ENCODE measurements at places on chromosomes 12 and 14.

GRCh38 chr12:55925371-55925770, 2.3 kb downstream of the PYM1 start:
- DNase-seq, result no peak

- DNase-seq, result no peak
These were observed 50.8 kb downstream of the CAND1 start for GRCh38 chr12:67319936-67320335.

GRCh38 chr12:42421844-42422779, 96.1 kb downstream of the PPHLN1 start:
- DNase-seq, result no peak

DNA sequence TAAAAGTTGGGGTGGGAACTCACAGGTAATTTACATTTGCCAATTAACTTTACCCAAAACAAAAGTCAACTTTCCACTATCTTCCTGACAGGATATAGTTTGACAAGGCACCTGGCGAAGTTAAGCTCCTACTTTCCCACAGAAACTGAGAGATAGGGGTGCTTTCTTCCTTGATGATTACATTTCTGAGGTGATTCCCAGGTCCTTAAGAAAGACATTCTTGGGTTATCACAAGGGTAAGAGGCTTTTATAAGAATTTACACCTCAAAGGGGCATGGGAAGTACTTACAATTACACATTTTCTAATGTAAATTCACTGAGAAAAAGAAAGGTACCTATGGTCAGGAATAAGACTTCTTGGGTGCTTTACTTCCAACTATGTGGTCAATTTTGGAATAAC, 660.9 kb upstream of the MGAT4C start:
- no peak for DNase-seq

DNA sequence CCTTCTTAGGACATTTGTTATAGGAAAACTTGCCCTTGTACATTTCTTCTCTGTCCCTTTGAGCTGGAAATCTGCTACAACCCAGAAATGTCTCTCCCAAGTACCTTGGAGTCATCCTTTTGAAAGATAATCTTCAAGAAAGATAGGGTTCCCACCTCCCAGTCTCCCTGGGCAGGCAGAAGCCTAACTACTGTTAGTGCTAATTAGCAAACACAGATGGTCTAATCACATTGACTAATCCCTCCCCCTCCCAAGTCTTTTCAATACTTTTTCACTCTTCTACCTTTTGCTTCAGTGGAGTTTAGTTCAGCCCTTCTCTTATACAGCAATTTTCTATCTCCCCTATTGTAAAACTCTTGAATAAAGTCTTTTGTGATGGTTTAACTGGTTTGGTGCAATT, 129.8 kb upstream of the PPFIA2 start:
- DNase-seq, result no peak

DNA sequence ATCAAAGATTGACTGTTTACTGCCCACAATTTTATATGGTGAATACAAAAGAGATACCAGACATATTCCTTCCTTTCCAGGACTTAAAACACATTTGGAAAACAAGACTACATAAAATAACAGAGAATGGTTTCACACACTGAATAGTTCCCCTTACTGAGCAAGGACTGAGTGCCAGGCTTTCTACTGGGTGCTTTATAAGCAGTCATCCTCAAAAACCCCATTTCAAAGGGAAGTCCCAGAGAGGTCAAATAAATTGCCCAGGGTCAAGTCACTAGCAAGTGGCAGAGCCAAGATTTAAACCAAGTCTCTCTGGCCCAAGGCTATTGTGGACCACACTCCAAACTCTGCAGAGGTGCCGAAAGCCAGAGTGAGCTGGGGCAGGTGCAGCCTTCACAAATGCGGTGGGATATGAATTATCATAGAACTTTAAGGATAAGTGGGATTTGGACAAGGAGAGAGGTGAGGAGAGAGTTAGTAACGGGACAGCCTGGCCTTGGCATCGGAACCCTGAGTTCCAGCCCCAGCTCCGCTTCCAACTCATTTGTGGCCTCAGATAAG, 9.1 kb upstream of the RPAP3 start:
- DNase-seq, result no peak

GRCh38 chr14:56221382-56222128, 103.3 kb downstream of the PELI2 start:
- no peak for DNase-seq

- DNase-seq, result no peak
These were observed 2.7 kb downstream of the JDP2 start for GRCh38 chr14:75430526-75430925.

DNA sequence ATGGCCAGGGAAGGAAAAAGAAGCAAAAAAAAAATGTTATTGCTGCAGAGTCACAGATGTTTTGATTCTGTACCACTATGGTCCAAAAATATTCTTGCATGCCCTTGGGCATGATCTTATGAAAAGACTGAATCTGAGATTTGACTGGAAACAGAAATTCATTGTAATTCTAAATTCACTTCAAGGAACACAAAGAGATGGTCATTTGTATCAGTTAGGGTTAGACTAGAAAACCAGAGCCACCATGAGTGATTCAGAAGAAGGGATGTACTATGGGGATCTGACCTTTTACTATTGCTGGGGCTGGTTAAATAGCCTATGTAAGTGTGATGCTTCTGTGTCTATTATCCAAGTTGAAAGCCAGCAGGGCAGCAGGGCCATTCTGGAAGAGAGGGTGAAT, 5.2 kb downstream of the TMTC1 start:
- no peak for DNase-seq

DNA sequence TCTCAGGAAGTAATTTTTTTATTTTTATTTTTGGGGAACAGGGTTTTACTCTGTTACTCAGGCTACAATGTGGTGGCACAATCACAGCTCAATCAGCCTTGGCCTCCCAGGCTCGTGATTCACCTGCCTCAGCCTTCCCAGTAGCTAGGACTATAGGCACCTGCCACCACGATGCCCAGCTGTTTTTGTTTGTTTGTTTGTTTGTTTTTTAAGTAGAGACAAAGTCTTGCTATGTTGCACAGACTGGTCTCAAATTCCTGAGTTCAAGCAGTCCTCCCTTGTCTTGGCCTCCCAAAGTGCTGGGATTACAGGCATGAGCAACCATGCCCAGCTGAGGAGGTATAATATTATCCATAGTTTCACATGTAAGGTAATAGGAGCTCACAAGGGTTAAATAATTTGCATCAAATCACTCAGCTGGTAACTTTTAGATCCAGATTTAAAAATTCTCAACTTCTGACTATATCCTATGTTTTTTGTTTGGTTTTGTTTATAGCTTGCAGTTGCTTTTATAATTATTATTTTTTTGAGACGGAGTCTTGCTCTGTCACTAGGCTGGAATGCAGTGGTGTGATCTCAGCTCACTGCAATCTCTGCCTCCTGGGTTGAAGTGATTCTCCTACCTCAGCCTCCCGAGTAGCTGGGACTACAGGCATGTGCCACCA, 629.3 kb downstream of the DIO2 start:
- no peak for DNase-seq

DNA sequence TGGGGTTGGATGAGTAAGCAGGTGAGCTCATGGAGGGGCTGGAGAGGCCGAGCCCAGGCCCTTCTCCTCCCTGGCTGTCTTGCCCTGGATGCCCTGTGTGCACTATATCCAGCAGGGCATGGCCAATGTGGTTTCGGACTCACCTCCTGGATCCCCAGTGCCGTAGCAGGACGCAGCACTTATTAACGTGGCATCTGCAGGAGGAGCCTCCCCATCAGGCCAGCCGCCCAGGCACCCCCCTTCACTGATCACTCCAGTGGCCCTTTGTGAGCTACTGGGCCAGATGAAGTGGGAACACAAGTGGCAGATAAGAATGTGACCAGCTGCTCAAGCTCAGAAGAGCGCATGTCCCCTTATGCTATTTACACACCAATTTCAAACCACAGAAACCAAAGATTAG, 43.1 kb upstream of the DICER1 start:
- no peak for DNase-seq

DNA sequence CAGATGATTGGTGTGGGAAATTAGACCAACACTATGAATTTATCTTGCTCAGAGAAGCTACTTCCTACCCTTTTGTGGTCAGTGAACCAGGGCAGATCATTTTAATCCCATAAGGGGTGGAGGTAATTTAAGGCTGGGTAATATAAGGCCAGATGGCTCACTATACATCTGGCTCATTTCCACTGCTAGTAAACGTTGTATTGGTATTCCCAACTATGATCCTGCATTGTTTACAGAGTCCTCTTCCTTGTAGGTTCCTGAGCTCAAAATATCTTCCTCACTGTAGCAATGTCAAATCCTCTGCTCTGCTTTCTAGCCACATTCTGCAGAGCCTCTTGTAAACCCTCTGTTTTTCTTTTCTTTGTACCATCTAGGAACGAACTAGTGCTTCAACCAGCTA, 93.0 kb upstream of the MGAT4C start:
- no peak for DNase-seq

DNA sequence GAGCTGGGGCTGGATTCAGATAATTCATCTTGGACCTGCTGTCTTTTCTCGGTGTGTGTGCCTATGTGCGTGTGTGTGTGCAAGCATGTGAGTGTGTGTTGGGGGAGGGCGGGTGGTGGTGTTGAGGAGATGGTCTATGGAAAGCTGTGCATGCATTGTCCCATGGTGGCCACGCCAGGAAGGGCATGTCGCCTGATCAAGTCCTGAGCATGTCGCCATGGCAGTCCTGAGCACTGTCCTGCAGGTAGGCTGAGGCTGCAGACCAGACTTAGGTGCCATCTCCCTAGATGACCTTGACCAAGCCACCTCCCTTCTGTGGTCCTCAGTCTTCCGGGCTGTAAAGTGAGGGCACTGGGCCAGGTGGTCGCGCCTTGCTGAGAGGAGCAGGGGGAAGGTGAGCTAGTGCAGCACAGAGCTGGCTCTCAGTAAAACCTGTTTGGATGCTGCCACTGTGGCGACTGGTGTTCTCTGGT, 81.4 kb downstream of the PAPOLA start:
- no peak for DNase-seq

GRCh38 chr12:93483151-93483807, 16.0 kb downstream of the MRPL42 start:
- no peak for DNase-seq

GRCh38 chr14:33184587-33184986, 245.9 kb downstream of the NPAS3 start:
- DNase-seq, result no peak

GRCh38 chr12:102873077-102873476, 44.0 kb downstream of the PAH start:
- DNase-seq, result no peak

- no peak for DNase-seq
These were observed 21.6 kb upstream of the MED13L start for GRCh38 chr12:116299064-116299463.

DNA sequence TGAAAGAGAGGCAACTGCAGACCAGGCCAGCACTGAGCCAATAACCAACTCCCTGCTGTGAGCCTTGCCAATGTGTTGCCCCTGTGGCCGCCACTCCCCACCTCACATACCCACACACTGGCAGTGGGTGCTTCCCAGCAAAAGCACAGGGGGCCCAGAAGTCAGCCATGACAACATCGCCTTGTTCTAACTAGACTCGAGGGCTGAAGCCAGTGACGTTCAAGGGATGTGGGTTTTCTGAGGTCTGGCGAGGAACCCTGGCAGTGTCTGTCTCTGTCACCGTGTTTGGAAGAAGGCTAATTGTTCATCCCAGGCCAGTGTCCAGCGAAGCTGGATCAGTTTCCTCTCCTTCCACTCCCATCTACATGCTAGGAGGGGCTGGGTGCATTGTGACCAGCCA, 311.8 kb upstream of the AMIGO2 start:
- DNase-seq, result peak; percentile 66

- DNase-seq, result no peak
These were observed 6.3 kb downstream of the MGP start for GRCh38 chr12:14879222-14879933.

GRCh38 chr12:27946421-27946820, 26.1 kb downstream of the PTHLH start:
- no peak for DNase-seq

GRCh38 chr14:35779368-35779767, 29.7 kb downstream of the RALGAPA1 start:
- DNase-seq, result no peak

DNA sequence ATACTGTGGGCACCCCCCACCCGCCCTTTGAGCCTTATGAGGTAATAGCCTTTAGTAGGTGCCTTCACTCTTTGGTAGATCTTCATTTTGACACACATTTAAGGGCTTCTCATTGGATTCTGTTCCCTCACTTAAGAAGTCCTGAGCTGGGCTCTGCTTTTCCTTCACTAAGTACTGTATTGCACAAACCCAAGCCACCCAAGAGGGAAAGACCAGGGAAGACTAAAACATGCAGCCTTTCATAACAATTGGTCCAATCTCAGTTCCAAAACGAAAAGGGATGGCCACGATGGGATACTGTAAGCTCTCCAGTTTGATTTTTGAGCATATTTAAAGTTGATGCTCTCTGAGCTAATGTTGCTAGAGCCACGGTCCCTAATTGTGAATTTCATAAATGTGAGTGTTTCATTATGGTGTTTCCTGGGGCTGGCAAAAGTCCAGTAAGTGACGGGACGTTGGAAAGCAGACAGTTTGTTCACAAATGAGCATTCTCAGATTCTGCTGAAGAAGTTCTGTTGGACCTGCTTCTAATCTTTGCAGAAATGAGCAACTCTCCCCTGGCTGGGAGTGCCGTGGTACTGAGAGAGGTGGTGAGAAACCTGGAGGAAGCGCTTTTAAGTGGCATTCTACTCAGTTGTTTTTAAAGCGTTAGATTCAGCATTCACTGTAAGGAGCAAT, 9.4 kb downstream of the SSPN start:
- DNase-seq, result no peak

GRCh38 chr14:79596551-79596950, 614.8 kb downstream of the DIO2 start:
- no peak for DNase-seq

GRCh38 chr14:100567877-100568163, 19.4 kb downstream of the BEGAIN start:
- no peak for DNase-seq

DNA sequence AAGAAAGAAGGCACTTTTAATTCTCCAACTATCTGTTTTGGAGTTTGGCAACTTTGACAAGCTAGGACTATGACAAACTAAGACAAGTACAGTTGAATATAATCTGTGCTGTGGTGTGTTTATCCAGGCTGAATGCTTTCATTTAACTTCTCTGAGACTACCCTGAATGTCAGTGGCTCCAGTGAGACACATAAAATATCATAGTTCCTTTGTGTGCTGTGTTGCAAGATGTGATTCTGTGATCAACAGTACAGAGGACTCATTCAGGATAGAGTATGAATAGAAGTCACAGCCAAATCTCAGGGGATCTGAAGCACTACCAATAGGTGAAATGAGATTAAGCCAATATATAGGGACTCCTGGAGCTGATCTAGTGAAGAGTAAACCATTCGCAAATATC, 876.9 kb upstream of the FBXO33 start:
- DNase-seq, result no peak

DNA sequence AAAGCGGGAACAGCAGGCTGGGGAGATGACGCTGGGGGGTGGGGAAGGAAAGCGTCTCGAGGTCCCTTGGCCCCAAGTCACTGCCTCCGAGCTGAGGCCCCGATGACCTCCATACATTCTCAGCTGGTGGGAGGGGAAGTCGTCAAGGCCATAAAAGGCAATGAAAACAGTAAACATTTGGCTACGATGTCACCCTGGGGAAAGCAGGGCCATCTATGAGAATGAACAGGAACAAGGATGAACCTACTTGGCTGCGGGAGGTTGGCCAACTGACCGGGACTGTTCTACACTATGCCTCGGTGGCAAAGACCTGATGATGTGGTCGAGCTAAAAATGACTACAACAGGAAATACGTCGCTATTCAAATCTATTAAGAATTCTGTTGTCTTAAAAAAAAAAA, 19.5 kb downstream of the PRKAB1 start:
- no peak for DNase-seq

All from activated CD4-positive, alpha-beta T cell treated with anti-CD3 and anti-CD28 coated beads, Interleukin-2, amount 50 U/mL, for 48 hours (primary cell).